ENCODE measurements at places on chromosomes 6 and 20. TPM values are rescaled to one million over a fixed set of nuclear protein-coding genes. Genes with fewer than 3 reads are reported as not detected.
A peak's percentile ranks its signal among the peaks of the same experiment; 100 is the strongest.

NMBR gene
- not detected for total RNA-seq

CST2 gene
- total RNA-seq: not detected

RSPO3 gene
- 0.94 TPM for total RNA-seq

GRCh38 chr6:105514306-105514705 is 111.4 kb upstream of the PREP start:
- no peak for DNase-seq

GRCh38 chr6:113860181-113860955 is 3.2 kb downstream of the MARCKS start:
- DNase-seq: peak; percentile 48

- no peak for DNase-seq
Measured at GRCh38 chr6:106787327-106788196, 158.2 kb downstream of the QRSL1 start.

DNA sequence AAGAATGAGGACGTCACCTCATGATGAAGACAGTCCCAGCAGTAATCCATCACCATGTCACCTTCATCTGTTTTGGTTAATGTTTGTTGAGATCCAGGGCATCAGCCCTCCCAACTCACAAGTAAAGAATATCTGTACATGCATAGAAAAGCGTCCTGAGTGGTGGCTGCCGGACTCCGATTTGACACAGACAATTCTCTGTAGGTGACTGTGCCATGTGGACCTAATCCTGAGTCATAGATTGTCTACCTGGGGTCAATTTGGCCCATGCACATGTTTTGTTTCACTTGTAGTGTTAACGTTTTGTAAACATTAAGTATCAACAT is 168.4 kb upstream of the UST start:
- no peak for DNase-seq

DNA sequence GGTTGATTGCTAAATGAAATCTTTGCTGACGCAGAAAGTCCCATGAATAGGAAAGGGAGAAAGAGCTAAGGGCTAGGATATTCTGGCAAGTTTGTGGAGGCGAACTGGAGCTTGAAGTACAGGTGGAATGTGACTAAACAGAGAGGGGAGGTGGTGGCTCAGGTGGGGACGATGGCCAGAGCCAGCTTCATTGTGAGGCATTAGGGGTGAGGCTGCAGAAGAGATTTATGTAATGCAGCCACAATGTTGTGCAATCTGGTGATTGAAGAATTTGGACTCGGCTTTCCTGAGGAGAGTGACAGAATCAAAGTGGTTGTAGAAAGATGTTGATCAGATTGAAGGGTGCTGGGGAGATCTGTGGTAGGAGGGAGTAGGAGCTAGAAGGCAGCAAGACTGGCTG is 42.9 kb upstream of the SPACA1 start:
- DNase-seq: no peak

DNA sequence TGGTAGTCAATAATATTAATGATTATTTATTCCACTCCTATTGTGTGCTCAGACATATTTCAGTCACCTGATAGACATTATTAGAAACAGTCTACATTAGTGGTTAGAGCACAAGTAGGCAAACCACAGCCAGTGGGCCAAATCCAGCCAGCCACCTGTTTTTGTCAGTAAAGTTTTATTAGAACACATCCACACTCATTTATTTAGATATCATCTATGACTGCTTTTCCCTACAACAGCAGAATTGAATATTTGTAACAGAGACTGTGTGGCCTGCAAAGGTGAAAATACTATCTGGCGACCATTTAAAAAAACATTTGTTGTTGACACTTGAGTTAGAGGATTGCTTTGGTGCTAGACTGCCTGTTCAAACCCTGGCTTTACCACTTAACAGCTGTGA is 220.0 kb upstream of the ZFP64 start:
- DNase-seq: no peak

DNA sequence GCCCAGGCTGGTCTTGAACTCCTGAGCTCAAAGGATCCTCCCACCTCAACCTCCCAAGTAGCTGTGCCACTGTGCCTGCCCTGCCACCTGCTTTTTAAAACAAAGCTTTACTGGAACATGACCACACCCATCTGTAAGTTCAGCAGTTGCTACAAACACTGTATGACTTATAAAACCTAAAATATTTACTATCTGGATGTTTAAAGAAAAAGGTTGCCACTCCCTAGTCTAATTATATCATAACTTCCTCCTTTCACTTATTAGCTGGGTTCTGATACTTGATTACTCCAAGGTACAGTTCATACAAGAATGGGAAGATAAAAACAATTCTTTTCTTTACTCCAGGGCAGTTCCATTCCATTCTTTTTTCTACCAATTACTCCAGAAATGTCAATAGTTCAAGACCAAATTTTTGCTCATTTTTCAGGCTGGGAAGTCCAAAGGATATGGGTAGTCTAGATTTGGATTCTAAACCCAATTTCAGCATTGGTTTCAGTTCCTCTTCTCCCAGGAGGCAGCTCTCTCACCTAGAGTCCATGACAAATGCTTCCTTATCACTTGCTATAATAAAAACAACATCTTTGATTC is 63.1 kb downstream of the SEC63 start:
- no peak for DNase-seq

GRCh38 chr6:148924226-148925012 is 177.6 kb downstream of the UST start:
- DNase-seq: no peak

DNA sequence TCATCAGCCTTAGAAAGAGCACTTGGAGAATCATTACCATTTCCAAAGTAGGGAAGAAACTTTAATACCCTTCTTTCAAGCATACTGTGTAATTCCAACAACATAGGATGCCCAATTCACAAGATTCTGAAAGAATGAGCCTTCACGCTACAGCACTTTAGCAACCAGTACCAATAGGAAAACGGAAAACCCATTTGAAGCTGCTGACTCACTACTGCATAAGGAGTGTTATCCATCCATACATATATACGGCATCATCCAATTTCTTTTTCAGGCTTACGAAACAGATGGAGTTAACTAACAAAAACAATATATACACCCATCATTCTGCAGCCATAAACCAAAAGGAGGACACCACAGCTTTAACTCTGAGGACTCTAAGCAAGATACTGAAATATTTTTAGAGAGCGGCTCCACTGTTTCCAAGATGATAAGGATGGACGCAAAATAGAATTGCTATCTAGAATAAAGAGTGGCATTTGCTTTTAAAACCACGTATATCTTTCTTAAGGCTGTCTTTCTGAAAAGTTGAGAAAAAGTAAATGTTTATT is 24.9 kb downstream of the FYN start:
- DNase-seq: no peak

GRCh38 chr20:50679753-50680104 is 11.6 kb downstream of the RIPOR3 start:
- no peak for DNase-seq

- DNase-seq: no peak
Measured at GRCh38 chr6:91566467-91566866, 979.6 kb upstream of the MAP3K7 start.

DNA sequence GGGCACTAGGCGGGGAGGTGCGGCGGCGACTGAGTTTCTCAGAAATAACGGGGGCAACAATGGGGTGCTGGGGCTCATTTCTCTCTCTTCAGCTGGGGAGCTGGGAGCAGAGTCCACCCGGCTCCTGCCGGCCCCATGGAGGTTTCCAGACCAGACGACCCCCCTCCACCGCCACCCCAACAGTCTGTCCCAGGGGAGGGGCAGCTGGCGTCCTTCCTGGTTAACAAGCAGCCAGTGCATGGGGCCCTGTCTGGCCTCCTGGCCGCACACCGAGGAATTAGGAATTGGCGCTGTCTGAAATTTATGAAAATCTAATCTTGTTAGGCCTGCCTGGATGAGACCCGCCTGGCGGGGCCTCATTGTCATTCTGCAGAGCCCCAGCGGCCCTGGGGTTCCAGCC is 42.4 kb downstream of the PMEPA1 start:
- peak; percentile 7 for DNase-seq

DNA sequence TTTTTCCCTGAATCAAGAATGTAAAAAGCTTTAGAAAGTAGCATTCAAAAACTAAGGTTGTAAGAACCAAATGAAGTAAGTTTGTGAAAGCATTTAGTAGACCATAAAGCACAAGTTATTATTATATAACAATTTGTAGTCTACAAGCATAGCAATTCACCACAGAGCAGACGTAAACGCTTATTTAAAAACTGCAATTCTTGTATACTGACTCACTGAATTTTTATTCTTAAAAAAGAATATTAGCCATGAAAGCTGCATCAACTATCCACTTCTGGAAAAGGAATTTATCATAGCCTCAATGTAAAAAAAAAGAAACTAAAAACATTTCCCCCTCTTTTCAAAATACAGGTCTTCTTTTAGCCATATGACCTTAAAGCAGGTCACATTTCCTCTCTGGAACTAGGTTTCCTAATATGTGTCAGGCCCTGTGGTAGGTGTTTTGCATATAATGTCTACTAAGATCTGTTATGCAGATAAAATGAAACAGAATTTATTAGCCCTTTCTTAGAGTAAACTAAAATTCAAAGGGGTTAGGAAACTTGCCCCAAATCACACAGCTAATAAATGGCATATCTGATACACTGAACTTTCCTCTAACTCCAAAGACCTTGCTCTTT is 2.1 kb downstream of the MAP3K7 start:
- DNase-seq: no peak

GRCh38 chr20:63706852-63707557 is 771 bp downstream of the ARFRP1 start:
- DNase-seq: peak; percentile 67

DNA sequence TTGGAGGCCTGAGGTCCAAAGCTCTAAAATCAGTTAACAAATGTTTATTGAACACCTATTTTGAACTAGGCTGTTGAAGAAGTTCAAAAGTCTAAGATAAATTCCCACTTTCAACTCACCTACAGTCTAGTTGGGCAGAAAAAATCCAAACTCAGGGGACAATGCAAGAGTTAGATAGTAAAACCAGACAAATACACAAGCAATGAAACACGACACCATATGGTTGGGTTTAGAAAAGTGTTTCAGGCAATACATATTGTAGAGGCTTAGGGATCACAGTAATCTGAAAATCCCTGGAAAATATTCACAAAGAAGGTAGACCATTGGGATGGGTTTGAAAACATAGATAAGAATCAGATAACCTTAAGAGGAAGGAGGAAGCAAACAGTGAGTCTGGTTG is 1.3 kb upstream of the CARMIL1 start:
- no peak for DNase-seq

DNA sequence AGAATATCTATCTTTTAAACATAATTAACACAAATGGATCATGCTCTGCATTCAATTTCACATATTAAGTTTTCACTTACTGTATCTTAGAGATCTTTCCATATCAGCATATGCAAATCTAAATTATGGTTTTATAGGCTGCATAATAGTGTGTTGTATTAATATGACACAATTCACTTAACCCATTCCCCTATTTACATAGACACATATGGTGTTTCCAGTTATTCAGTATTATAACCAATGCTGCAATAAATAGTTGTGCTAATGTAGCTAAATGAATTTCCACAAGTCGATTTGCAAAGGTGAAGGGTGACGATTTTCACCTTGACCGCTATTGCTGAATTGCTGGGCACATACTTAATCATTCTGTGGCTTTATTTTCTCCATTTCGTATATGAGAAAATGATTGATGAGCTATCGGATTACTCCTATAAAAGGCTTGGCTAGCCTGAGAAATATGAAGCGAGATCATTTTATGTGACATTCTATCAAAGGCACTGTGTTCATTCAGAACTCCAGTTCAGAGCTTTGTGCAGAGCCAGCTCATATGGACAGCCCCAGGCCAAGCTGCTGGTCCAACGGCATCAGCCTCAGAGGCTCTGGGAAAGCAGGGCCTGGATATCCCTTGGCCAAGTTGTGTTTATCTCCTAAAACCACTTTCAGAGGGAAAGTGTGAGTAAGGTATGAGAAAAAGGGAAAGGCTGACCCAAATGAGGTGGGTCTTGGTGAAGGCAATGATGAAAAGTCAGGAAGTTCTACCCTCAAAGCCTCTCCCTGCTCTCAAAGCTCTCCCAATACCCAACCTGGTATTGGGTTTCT is 50.8 kb downstream of the GFOD1 start:
- no peak for DNase-seq

All from left cardiac atrium (tissue), 4 donors.